ENCODE measurements at places on chromosomes 3 and 15. TPM values are rescaled to one million over a fixed set of nuclear protein-coding genes. Genes with fewer than 3 reads are reported as not detected.

DNA sequence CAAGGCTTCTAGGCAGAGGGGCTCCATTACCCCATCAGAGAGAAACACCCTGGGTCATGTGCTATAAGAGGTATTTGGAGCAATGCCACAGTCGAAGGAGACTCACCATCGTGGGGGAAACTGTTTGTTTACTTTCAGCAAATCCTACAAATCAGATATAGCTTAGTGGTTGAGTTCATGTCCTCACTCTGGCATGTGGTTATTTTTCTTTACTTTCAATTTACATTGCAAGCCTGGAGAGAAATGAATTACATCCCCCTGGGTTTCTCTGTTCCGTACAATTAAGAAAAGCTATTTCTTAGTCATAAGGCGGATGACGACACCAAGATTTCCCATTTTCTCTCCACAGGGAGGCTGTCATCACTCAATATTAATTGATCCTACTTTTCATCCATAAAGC, 36.9 kb downstream of the RFTN1 start:
- peak; percentile 81 for DNase-seq

DNA sequence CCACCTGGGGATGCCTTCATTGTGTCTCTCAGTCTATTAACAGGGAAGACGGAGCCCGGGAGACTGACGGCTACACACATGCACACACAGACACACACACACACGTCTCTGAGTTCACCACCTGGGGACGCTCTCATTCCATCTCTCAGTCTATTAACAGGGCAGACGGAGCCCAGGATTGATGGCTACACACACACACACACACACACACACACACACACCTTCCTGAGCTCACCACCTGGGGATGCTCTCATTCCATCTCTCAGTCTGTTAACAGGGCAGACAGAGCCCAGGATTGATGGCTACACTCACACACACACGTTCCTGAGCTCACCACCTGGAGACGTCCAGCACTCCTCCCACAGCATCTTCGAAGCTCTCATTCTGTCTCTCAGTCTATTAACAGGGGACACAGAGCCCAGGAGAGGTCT, 143.9 kb downstream of the OR4M2 start:
- no peak for DNase-seq

The CRBN gene
- total RNA-seq: 245 TPM

The CISH gene
- total RNA-seq: 0.51 TPM

The SH2D7 gene
- not detected for total RNA-seq

- DNase-seq: peak; percentile 68
Measured at GRCh38 chr3:187669675-187670504, at the start of gene SST. Gene SST (minus strand): TSS chr3:187670394. CDS start chr3:187670291, 103 bp downstream.

DNA sequence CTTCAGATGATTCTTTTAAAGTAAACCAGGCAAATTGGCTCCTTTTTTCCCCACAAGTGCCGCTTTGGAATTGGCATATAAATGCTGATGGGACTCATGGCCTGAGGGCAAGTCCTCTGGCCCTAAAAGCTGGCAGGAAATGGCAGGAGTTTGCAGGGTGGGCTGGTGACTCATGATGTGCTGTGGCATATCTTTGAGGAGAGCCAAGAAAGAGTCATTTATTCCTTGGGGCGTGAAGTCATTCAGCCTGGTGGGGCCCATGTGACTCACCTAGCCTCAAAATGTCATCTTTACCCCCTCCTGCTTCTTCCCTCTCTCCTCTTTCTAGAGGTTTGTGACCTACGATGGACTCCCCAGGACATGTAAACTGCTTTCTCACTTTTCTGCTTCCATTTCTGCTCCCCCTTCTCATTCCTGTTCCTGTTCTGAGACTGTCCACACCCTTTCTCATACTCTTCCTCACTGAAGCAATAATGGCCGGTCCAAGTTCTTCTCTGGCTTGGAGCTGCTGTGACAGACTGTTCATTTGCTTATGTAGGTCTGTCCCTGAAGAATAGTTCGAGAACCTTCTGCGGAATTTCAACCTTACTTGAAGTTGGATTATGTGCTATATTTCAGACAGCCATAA, 326.1 kb downstream of the SATB1 start:
- DNase-seq: no peak

GRCh38 chr15:25740383-25741255, 122.5 kb downstream of the ATP10A start:
- no peak for DNase-seq

The HTR3E gene
- not detected for total RNA-seq

- no peak for DNase-seq
Measured at GRCh38 chr15:100372739-100373119, 31.0 kb upstream of the ADAMTS17 start.

DNA sequence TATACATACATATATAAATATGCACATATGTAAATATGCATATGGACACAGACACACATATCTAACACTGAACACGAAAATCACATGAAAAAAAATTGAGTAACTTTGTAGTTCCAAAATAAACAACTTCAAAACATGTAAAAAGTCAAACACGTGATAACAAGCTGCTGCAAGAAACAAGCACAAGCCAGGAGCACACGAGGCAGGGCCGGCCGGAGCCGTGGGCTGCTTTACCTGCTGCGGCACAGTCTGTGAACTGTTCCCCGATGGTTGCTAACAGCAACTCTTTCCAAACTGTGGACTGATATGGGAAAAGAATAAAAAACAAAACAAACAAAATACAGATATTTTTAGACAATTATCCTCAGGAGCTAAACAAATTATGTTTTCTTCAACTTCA, 31.6 kb downstream of the EIF4E3 start:
- no peak for DNase-seq

- no peak for DNase-seq
Measured at GRCh38 chr15:58293622-58294550, 137.9 kb upstream of the LIPC start.

DNA sequence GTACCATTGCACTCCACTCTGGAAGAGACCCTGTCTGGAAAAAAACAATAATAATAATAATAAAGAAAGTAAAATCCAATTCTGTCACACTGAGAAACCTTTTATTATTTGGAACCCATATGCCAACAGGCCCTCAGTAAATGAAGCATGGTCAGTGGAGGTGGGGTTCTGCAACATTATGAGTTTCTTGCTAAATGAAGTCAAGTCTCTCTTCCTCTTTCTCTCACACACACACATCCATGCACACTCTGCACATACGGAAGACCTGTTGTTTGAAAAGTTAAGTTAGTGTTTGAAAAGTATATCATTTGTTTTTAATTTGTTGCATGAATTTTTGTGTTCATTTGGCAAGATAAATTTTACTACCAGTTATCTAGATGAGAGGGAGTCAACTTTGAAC, 27.8 kb downstream of the GAP43 start:
- DNase-seq: no peak

The SKOR1 gene
- 0.05 TPM for total RNA-seq

The EFHB gene
- total RNA-seq: not detected

GRCh38 chr3:120203016-120203415, 82.0 kb downstream of the GPR156 start:
- peak; percentile 82 for DNase-seq

GRCh38 chr15:80588801-80589200, 106.3 kb upstream of the ABHD17C start:
- peak; percentile 78 for DNase-seq

DNA sequence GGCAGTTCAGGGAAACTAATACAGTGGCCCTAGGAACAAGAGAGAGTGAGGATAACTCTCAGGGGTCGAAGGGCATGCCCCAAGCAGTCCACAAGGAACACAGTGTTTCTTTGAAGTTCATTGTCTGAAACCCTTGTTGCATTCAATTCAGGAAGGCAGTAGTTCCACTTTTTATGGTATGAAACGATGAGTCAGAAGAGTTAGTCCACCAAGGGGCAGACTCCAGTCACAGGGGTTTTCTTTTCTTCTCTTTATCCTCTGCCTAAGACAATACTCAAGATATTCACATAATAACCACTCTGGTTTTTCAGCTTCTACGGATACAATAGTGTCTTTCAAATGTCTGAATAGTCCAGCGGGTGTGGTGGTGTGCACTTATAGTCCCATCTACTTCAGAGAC, 23.7 kb upstream of the TICRR start:
- peak; percentile 3 for DNase-seq

GRCh38 chr15:59352683-59353082, 20.0 kb downstream of the MYO1E start:
- peak; percentile 76 for DNase-seq

- DNase-seq: no peak
Measured at GRCh38 chr3:112261742-112262141, 32.3 kb downstream of the SLC9C1 start.

GRCh38 chr3:102141096-102141927, 292.0 kb downstream of the NFKBIZ start:
- DNase-seq: peak; percentile 55

The NOX5 gene
- total RNA-seq: under 0.01 TPM

- peak; percentile 26 for DNase-seq
Measured at GRCh38 chr15:23497710-23498111, 50.7 kb upstream of the GOLGA6L2 start.

GRCh38 chr3:73549051-73549600, 75.6 kb downstream of the PDZRN3 start:
- no peak for DNase-seq

DNA sequence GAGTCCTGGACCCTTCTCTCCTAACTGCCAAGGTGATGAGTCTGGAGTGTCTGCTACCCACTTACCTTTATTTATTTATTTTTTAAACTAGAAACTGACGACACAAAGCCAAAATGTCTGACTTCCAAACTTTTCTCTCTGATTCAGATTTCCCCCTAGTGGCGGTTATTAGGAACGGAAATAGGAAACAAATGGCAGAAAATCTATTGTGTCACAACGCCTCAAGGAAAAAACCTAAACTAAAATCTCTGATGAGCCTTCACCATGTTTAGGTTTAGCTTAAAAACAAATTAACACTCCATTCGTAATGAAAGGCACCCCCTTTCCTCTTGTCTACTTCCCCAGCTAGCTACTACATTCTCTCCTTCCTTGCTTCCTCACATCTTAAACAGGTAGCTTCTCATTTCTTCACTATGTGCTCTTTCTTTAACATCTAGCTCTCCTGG, 94.0 kb upstream of the MEX3B start:
- peak; percentile 72 for DNase-seq

GRCh38 chr3:186932281-186933181, 2.2 kb downstream of the ST6GAL1 start:
- peak; percentile 93 for DNase-seq

The SPINK8 gene
- total RNA-seq: not detected

All from dermis blood vessel endothelial cell (primary cell).